Activated T-helper 9 cell treated with anti-CD3 and anti-CD28 coated beads, Interleukin-2, amount 50 U/mL, for 16 hours (primary cell): ENCODE measurements at places on chromosomes 3 and 15.

- DNase-seq = no peak
These were observed 199.6 kb upstream of the GADL1 start for GRCh38 chr3:31094048-31094447.

DNA sequence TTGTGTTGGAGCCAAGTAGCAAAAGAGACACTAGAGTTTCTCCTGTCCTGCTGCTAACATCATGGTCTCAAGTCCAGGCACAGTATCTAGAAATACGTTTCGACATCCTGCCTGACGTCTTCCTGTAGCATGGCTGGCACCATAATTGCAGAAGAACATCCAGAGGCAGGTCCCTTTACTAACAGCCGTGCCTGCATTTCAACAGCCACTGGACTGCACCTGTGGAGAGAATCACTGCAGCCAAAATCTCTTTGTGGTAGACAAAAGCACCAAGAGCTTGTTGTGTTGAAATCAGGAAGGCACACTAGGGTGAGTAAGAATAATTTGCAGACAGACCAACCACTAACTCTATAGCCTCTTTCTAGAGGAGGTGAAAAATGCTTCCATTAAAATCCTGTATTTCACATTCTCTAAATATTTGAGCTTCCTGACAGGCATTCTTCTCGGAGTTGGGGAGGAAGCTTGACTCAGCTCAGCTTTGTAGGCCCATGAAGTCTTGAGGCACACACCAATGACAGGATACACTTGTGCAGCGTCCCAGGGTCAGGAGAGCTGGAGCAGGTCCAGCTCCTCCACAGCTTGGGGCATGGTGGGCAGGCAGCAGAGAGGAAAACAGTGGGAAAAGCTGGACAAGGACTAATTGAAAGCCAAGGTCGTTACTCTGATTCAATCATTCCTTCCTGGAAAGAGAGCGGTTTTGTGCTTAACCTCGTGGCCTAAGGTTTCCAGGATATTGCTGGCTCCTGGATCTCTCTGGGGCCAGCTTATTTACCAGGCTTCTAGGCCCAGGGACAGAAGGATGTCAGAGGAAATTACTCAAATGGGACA, 244.9 kb downstream of the FAM43A start:
- no peak for DNase-seq

- no peak for DNase-seq
These were observed 21.4 kb downstream of the KPNA1 start for GRCh38 chr3:122493296-122493695.

- DNase-seq = no peak
These were observed 5.4 kb downstream of the NKIRAS1 start for GRCh38 chr3:23911397-23911796.

DNA sequence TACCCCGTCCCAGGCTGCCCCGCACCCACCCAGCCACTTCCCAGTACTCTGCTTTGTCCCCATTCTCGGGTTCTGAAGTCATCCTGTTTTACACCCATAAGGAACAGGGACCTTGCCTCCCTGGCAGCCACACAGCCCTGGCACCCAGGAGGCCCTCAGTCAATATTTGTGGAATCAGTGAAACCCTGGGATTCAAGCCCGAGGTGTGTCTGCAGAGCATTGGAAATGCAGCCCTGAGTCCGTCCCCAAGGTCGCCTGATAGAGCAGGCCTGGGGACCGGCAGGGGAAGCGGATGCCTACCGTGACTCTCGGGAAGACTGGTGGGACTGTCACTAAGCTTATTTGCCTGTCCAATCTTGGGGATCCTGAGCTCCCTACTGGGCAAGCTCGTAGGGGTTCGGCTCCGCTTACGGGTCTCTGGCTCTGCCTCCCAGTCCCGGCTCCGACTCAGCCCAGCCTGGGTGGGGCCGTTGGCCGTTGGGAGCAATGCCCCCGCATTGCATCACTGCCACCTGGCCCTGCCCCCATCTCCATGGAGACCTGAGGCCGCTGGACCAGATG, 64.4 kb upstream of the TAMM41 start:
- DNase-seq = no peak

DNA sequence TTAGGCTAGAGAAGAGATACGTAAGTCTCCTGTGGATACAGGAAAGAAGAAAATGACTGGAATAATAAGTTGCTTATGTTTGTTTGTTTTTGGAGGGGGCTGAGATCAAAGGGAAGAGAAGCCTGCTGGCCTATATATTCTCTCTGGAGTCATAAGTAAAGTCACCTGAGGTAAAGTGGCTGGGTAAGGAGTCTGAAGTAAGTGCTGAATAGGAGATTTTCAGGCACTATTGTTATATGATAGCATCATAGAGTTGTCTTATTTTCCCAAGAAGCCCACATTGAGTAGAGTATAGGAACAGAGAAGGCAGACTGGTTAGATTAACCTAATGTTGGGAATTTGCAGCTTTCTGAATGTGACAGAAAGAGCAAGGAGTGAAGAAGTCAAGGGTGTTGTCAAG, 10.7 kb downstream of the TBC1D23 start:
- no peak for DNase-seq

- DNase-seq = no peak
These were observed 71.0 kb downstream of the ZMAT3 start for GRCh38 chr3:179000659-179001058.

GRCh38 chr3:178206521-178206920, 329.7 kb upstream of the KCNMB2 start:
- no peak for DNase-seq

GRCh38 chr3:61788623-61789507, 227.5 kb downstream of the PTPRG start:
- DNase-seq = no peak

- no peak for DNase-seq
These were observed 324.7 kb upstream of the RGMA start for GRCh38 chr15:93413745-93414144.

- DNase-seq = no peak
These were observed 561.3 kb downstream of the NLGN1 start for GRCh38 chr3:173958805-173959204.

DNA sequence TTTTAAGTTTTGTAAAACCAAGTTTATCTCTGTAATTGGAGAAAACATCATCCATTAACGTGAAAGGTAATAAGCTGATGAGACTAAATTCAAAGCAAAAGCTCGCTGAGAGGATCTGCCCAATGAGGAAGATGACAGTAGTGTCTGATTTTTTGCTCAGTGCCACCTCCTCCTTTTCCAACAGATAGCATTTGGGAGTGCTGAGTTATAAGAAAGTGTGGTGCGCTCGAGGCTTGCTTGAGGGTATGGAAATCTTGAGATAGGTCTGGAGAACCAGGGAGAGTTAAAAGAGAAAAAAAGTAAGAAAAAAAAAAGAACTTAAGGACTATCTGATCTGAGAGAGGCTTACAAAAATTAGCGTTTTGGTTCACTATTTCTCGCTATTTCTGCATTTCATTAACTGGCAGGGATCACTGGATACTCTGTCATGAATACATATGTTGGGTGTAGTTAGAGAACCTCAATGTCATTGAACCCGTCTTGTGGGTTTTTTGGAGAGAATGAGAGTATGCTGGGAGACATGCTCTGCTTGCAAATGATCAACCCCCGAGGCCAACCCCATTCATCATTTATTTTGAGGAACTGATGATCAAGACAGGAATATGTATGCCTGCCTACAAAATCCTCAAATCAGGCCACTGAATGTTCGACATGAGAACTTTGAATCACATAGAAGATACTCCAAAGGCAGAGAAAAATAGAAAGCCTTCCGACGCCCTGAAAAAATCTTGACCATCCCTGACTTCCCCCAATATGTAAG, 973 bp upstream of the USP13 start:
- DNase-seq = no peak

- no peak for DNase-seq
These were observed 29.1 kb downstream of the PLXND1 start for GRCh38 chr3:129577366-129577765.

DNA sequence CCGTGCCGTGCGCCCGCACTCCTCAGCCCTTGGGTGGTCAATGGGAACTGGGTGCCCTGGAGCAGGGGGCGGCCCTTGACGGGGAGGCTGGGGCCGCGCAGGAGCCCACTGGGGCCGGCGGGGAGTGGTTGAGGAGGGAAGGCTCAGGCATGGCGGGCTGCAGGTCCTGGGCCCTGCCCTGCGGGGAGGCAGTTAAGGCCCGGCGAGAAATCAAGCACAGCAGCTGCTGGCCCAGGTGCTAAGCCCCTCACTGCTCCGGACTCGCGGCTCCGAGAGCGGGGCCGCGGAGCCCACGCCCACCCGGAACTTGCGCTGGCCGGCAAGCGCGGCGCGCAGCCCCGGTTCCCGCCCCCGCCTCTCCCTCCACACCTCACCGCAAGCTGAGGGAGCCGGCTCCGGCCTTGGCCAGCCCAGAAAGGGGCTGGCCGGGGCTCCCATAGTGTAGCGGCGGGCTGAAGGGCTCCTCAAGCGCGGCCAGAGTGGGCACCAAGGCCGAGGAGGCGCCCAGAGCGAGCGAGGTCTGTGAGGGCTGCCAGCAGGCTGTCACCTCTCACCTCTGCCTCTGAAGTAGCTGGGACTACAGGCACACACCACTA, 7.8 kb downstream of the GP9 start:
- no peak for DNase-seq
